ENCODE measurements at places on chromosomes 13 and 19. TPM values are rescaled to one million over a fixed set of nuclear protein-coding genes. Genes with fewer than 3 reads are reported as not detected.

RGL3 gene
- total RNA-seq = not detected

PEAK3 gene
- total RNA-seq = not detected

TIMM29 gene
- total RNA-seq = 14.7 TPM

ATXN8OS gene
- not detected for total RNA-seq

VN1R4 gene
- total RNA-seq = not detected

SULT2B1 gene
- not detected for total RNA-seq

DNA sequence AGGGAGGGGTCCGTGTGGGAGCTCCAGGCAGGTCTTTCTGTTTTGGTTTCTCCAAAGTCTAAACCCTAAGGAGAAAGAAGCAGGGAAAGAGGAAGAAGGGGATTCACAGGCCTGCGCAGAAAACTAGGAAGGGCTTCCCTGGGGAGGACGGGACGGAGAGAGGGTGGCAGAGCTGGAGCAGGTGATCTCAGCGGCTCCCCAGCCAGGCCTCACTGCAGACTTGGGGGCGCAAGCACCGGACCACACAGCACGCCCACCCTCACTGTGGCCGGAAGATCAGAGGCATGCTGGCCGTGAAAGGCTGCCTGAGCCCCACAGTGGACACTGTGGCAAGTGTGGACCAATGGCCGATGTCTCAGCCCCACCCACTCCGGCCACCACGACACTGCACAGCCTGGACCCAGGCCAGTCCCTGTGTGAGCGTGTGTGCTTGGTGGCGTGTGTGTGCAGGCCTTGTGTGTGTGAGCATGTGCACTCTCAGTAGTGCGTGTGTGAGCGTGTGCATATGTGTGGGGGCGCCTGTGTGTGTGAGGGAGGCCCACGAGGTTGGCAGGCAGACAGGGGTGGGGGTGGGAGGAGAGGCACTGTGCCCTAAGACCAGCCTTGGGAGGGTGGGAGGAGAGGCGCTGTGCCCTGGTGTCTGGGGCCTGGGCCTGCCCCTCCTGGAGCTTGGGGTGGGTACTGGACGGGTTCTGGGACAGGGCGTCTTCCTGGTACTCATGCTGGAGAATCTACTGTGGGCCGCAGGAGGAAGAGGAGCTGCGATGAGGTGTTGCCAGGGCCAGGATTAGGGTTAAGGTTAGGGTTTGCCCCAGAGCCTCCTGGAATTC lies 15.4 kb upstream of the TMEM255B start:
- H3K36me3 ChIP-seq = no peaks in the 10 kb centered on the region
- H3K27me3 ChIP-seq = peaks cover 15% of the 10 kb centered on the region
- no peak overlapping the region for H3K4me3 ChIP-seq
- no peak for DNase-seq
- no peak overlapping the region for H3K27ac ChIP-seq
- H3K4me1 ChIP-seq = peaks cover 28% of the 10 kb centered on the region

DNA sequence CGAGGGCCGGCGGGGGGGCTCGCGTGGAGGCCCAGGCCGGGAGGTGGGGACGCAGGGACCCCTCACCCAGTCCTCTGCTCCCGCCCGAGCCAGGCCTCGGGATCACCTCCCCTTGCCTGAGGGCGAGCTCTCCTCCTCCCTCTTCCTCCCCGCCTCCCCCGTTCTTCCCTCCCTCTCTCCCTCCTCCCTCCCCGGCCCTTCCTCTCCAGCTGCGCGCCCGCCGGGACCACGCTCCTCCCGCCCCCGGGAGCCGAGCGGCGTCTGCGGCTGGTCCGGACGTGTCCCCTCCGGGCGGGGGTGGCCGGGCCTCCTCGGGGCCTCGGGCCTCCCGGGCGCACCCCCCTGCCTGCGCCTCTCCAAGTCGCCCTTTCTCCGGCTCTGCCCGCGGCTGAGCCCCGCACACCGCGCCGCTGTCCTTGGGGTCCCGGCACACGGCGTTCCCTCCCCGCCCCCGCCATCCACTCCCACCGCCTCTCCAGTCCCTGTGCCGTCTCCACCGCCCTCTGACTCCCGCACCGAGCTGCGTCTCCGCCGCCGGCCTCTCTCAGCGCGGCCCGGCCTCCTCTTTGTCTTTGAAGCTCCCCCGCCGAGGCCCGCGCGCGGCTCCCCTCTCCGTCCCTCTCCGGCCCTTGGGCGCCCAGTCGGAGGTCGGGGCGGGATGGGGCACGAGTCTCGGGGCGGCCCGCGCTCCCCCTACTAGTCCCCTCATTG lies 5.7 kb downstream of the SOX1 start:
- no peak overlapping the region for H3K4me3 ChIP-seq
- H3K27ac ChIP-seq = no peak overlapping the region
- DNase-seq = no peak
- peaks cover 65% of the 10 kb centered on the region for H3K27me3 ChIP-seq

DNA sequence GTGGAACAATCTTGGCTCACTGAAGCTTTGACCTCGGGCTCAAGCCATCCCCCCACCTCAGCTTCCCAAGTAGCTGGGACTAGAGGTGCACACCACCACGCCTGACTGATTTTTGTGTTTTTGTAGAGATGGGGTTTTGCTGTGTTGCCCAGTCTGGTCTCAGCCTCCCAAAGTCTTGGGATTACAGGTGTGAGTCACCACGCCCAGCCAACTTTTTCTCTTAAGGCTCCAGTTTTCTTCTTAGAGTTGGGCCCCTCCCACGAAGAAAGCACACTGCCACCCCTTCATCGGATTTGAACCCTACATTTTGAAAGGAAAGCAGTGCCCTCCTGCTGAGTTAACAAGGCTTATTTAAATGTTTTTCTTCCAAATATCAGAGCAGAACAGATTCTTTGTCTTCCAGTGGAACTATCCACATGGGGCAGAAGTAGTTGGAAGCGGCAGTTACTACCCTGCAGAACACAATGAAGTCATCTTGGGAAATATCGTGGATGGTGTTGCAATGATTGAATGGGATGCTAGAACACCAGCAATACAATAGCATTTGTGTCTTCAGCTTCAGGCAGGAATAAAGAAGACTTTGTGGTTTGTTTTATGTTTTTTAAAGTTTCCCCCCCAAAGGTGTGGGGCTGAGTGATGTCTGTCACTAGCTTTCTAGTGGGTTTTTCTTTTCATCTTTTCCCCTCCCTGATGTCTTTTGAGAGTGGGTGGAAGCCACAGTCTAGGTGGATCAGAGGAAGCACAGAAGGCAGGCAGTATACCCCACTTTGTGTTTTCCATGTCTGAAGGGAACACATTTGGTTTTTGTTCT lies 8.9 kb downstream of the ACTN4 start:
- peaks cover 63% of the 10 kb centered on the region for H3K4me1 ChIP-seq
- H3K27me3 ChIP-seq = peaks cover 1% of the 10 kb centered on the region
- H3K36me3 ChIP-seq = peaks cover 37% of the 10 kb centered on the region
- H3K27ac ChIP-seq = peak overlapping the region; percentile 91
- DNase-seq = peak; percentile 62

GRCh38 chr19:17633700-17634099 lies 54.5 kb downstream of the UNC13A start:
- H3K36me3 ChIP-seq = no peaks in the 10 kb centered on the region
- no peak overlapping the region for H3K27ac ChIP-seq
- H3K27me3 ChIP-seq = no peaks in the 10 kb centered on the region
- no peak overlapping the region for H3K4me3 ChIP-seq
- DNase-seq = no peak

- no peak for DNase-seq
- H3K27ac ChIP-seq = no peak overlapping the region
- H3K4me3 ChIP-seq = no peak overlapping the region
- H3K36me3 ChIP-seq = no peaks in the 10 kb centered on the region
Observed at GRCh38 chr13:93727211-93728141, 500.9 kb downstream of the GPC6 start.

DNA sequence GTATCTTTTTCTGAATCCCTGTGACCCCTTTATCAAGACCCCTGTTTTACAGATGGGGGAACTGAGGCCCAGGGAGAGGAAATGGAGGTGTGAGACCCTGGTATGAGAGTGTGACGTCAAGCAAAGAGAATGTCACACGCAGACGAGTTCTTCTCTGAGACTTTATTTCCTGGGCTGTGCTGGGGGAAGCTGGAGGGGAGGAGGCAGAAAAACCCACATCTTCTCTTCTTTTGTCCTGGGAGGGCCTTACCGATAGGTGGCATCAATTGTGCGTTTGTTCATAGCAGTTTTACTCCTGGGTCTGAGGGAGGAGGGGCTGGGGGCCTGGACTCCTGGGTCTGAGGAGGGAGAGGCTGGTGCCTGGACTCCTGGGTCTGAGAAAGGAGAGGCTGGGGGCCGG lies 4.9 kb upstream of the KLK15 start:
- DNase-seq = no peak
- H3K4me1 ChIP-seq = peaks cover 5% of the 10 kb centered on the region
- H3K27me3 ChIP-seq = peaks cover 41% of the 10 kb centered on the region
- no peak overlapping the region for H3K27ac ChIP-seq

- peaks cover 4% of the 10 kb centered on the region for H3K36me3 ChIP-seq
- peak within 1 kb of the TSS; percentile 80 for H3K4me3 ChIP-seq
- H3K27ac ChIP-seq = peak within 1 kb of the TSS; percentile 83
- peaks cover 9% of the 10 kb centered on the region for H3K27me3 ChIP-seq
- peaks cover 24% of the 10 kb centered on the region for H3K4me1 ChIP-seq
Observed at GRCh38 chr19:40466985-40467734, at the start of gene SPTBN4. TSS of gene SPTBN4 (plus strand) at chr19:40467001. CDS start at chr19:40472622, 5,621 bp downstream.

GRCh38 chr19:58182577-58182988 lies 278 bp upstream of the ZNF274 start:
- DNase-seq = peak; percentile 95
- peak overlapping the region; percentile 91 for H3K4me3 ChIP-seq
- H3K36me3 ChIP-seq = peaks cover 58% of the 10 kb centered on the region
- peaks cover 19% of the 10 kb centered on the region for H3K4me1 ChIP-seq

DNA sequence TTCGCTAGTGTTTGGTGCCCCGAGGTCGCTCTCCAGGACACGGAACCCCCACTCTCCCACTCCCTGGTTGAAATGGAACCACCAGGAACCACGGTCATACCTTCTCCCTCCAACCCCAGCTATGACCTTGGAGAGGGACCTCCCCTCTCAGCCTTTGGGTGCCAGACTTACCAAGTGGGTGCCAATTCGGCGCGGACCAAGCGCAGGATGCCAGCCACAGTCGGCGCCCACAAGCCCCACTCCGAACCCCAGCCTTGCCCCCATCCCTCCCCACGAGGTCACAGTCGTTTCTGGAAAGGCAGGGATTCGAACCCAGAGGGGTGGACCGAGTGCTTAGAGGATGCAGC lies 910 bp downstream of the PDE4C start:
- H3K27me3 ChIP-seq = peaks cover 60% of the 10 kb centered on the region
- no peaks in the 10 kb centered on the region for H3K36me3 ChIP-seq
- DNase-seq = no peak
- peaks cover 26% of the 10 kb centered on the region for H3K4me1 ChIP-seq
- peak overlapping the region; percentile 10 for H3K4me3 ChIP-seq

DNA sequence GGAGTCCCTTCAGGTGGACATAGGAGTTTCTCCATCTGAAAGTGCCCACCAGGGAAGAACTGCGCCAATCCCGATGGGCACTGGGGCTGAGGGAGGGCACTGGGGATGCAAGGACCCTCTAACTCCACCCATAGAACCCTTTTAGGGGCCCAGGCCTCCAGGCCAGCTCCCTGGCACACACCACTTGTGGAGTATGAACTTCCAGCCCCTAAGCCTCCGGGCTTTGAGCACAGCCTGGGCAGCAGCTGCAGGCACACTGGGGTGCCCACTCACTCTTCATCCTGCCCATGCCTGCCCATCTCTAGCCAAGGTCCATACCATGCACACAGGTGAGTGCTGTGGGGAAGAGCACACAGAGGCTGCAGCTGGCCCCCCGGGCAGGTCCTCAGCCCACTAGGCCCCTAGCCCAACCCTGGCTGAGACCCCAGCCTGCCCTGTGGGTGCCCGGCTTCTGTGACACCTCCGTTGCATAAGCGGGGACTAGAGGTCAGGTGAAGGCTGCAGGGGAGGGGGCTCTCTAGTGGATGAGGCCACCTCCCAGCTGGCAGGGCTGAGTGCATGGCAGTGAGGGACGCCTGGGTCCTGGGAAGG lies 14.6 kb upstream of the SLC7A10 start:
- no peak for DNase-seq
- H3K4me3 ChIP-seq = no peak overlapping the region
- no peak overlapping the region for H3K27ac ChIP-seq
- H3K27me3 ChIP-seq = no peaks in the 10 kb centered on the region

- peaks cover 27% of the 10 kb centered on the region for H3K4me1 ChIP-seq
- no peaks in the 10 kb centered on the region for H3K27me3 ChIP-seq
- peak; percentile 53 for DNase-seq
- H3K27ac ChIP-seq = peak overlapping the region; percentile 6
- peak overlapping the region; percentile 71 for H3K4me3 ChIP-seq
Observed at GRCh38 chr19:45428384-45429231, 4.9 kb upstream of the ERCC1 start.

- H3K4me1 ChIP-seq = peaks cover 4% of the 10 kb centered on the region
- DNase-seq = no peak
- no peak overlapping the region for H3K4me3 ChIP-seq
- H3K36me3 ChIP-seq = no peaks in the 10 kb centered on the region
- no peaks in the 10 kb centered on the region for H3K27me3 ChIP-seq
Observed at GRCh38 chr13:21897161-21897560, 226.3 kb downstream of the FGF9 start.

DNA sequence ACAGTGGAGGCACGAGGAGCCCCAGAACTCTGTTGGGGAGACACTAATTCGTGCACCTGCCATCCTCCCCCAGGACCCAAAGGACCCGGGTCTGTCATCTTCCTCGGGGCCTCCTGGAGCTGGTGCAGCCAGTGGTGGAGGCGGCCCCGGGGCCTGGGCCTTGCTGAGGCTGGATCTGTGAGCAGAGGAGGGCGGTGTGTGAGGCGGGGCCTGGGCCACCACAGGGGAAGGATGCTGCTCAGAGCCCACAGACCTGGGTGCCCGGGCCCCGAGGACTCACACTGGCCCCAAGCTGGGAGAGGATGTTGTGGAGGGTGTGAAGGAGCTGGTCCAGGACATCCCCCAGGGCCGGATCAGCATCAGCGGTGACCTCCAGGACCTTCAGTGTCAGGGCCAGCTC lies 8.3 kb downstream of the IFNL3 start:
- H3K4me3 ChIP-seq = peak overlapping the region; percentile 68
- no peaks in the 10 kb centered on the region for H3K27me3 ChIP-seq
- DNase-seq = peak; percentile 77

DNA sequence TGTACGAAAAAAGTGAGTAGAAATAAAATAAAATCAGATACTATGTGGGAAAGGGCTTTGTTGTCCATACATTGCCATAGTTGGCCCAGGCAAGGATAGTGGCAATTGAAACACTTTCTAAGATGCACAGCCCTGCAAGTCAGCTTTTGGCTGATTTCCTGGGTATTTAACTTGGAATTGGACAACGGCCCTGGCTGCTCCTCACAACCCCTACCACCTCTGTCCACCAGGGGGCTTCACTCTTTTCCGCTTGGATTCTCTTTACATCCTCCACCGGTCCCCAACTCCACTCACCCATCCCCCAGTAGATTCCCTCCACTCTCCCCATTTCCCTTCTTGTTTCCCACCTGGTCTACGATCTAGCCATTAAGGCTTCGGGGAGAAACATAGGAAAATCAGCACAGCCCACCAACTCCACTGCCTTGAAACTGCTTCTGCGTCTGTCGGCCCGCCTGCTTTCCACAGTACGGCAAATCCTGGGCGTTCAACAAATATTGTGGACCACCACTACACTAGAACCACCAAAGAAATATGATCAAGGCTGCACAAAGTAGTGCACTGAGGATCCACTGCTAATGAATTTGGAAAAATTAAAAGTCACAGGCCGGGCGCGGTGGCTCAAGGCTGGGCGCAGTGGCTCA lies 48.6 kb upstream of the GTF3A start:
- peaks cover 4% of the 10 kb centered on the region for H3K4me1 ChIP-seq
- no peaks in the 10 kb centered on the region for H3K36me3 ChIP-seq
- H3K27me3 ChIP-seq = peaks cover 15% of the 10 kb centered on the region
- H3K27ac ChIP-seq = no peak overlapping the region

GRCh38 chr13:29597706-29598105 lies 2.2 kb upstream of the SLC7A1 start:
- no peak overlapping the region for H3K4me3 ChIP-seq
- H3K4me1 ChIP-seq = peaks cover 19% of the 10 kb centered on the region
- peaks cover 4% of the 10 kb centered on the region for H3K27me3 ChIP-seq
